NCI-H510A (cell line): ENCODE measurements at places on chromosomes 12 and 14.

DNA sequence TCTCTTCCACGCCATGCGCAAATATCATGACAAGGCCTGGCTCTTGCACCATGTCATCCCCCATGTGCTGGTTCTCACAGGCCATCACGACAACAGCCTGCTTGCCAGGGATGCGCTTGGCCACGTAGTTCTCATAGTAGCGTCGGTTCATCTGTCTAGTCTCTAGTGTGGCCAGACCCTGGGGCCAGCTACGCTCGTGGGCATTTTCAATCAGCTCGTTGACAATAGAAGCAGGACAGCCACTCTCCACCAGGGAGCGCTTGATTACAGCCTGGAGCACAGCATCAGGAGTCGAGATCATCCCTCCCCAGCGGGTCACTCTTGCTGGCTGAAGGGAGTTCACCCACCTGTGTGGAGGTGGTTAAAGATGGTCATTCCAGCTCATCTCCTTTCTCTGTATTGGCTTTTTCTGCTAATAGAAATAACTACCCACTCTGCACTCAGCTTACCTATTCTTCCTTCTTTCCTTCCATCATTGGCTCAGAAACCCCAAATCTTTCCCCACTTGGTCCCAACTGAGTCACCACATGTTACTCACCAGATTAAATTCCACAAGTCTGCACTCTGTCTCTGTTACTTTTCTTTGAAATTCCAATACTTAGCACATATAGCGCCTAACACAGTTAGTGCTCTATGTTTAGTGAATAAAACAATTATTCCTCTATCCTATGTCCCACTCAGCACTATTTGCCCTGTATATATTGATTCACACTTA is 15.1 kb downstream of the RNF41 start:
- peak; percentile 31 for DNase-seq

- no peak for DNase-seq
Observed at GRCh38 chr12:67759829-67760228, 111.3 kb downstream of the DYRK2 start.

DNA sequence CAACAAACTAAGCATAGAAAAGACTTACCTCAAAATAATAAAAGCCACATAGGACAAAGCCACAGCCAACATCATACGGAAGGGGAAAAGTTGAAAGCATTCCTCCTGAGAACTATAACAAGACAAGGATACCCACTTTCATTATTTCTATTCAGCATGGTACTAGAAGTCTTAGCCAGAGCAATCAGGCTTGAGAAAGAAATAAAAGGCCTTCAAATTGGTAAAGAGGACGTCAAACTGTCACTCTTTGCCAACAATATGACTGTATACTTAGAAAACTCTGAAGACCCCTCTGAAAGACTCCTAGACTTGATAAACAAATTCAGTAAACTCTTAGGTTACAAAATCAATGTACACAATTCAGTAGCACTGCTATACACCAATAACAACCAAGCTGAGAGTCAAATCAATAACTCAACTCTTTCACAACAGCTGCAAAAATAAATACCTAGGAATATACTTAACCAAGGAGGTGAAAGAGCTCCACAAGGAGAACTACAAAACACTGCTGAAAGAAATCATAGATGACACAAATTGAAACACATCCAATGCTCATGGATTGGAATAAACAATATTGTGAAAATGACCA is 11.6 kb upstream of the CLEC1A start:
- no peak for DNase-seq

- DNase-seq, result no peak
Observed at GRCh38 chr14:100554082-100554677, 33.0 kb downstream of the BEGAIN start.

DNA sequence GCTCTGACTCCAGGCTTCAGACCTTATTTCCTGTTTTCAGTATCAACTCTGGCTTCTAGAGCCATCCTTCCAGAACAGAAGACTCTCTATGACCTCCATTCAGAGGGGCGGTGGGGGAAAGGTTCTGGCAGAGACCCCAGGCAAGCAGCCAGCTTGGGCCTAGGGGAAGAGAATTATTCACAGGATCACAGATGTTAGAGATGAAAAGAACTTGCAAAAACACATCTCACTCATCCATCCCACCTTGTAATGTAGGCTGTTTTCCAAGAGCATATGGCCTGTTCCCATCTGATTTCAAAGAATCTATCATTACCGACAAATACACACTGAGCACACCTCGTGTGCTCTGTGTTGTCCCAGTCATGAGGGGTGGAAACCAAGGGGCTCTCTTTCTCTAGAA is 131.9 kb downstream of the GRIN2B start:
- no peak for DNase-seq

GRCh38 chr14:53925201-53925766 is 31.3 kb downstream of the BMP4 start:
- DNase-seq, result no peak

DNA sequence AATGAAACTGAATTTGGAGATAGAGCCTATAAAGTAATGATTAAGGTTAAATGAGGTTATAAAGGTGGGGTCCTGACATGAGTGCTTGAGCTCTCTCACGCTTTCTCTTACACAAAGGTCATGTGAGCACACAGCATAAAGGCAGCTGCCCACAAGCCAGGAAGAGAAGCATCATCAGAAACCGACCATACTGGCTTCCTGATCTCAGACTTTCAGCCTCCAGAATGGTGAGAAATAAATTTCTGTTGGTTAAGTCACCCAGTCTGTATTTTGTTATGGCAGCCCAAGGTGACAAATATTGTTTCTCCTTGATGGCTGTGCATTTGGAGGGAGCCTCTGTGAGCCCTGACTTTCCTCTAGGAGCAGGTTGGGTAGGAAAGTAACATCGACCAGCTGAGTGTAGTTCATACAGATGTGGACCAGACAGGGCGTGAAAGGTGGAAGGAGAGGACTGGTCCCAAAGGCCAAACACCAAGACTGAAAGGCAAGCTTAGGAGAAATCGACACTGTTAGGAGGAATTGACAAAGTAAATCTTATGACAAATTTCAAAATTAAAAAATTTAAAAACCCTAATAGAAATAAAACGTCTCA is 97.6 kb upstream of the SLC38A2 start:
- no peak for DNase-seq

- DNase-seq, result no peak
Observed at GRCh38 chr14:41749429-41749828, 142.8 kb downstream of the LRFN5 start.

GRCh38 chr14:29028973-29029582 is 262.5 kb downstream of the FOXG1 start:
- no peak for DNase-seq
